ENCODE measurements at places on chromosomes 5 and 9.

- peak; percentile 79 for DNase-seq
Measured at GRCh38 chr5:109408991-109409843, 557 bp downstream of the PJA2 start.

DNA sequence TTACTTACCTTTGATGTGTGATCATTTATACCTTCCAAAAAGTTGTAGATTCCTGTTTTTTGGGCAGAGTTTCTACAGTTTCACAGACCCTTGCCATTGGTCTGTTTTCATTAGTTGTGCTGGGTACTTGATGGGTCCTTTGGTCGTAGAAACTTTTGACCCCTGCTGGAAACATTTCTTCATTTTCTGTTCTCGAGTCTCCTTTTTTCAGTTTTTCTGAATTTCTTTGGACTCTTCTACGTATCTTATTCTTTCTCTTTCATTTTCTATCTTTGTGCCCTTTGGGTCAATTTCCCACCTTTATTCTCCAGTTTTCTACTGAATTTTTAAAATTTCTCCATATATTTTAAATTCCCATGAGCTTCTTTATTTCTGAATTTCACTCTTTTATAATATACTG lies 16.7 kb downstream of the AP3S1 start:
- no peak for DNase-seq

DNA sequence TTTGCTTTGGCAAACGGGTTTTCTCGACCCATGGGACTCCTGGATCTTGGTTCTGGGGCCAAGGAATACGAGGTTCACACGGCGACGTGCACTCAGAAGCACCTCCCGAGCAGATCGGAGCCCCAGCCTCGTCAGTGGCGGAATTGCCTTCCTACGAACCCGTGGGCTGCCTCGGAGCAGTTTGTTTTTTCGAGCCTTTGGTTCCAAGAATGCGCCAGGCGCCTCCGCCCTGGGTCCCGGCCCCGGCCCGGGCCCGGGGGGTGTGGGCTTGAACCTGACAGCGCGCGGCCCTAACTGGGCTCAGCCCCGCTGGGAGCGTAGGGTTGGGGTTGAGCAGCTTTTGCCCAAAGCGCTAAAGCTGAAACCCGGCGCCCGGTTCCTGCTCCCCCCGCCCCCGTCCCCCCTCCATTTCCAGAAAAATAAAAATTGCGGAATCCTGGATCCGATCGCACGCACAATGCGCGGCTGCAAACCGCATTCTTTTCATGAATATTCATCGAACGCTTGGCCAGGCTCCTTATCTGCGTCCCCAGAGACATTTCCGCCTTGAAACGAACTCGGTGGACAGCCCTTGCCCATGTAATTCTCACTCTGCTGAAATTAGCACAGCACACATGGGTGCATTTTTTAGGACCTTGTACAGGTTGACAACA lies 1.0 kb downstream of the BASP1 start:
- no peak for DNase-seq

- peak; percentile 59 for DNase-seq
Measured at GRCh38 chr9:128026255-128026772, 40.8 kb downstream of the NAIF1 start.

- DNase-seq: no peak
Measured at GRCh38 chr9:93094658-93095204, 1.3 kb upstream of the CARD19 start.

DNA sequence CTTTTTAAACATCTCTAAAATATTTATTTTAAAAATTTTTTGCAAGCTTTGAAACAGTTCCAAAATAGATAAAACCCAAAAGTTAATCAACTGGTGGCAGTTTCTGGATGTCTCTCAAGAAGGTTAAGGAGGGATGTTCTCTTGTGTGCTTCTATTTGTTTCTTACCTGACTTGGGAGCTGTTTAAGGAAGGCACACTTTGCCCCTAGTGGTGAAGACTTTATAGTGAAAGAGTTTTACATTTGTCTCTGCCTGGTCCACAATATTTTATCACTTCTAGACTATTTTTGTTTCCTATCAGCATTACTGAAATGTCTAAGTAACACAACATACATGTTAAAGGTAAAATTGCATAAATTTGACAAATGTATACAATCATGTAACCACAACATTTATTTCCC lies 552.8 kb downstream of the SEMA5A start:
- DNase-seq: no peak

DNA sequence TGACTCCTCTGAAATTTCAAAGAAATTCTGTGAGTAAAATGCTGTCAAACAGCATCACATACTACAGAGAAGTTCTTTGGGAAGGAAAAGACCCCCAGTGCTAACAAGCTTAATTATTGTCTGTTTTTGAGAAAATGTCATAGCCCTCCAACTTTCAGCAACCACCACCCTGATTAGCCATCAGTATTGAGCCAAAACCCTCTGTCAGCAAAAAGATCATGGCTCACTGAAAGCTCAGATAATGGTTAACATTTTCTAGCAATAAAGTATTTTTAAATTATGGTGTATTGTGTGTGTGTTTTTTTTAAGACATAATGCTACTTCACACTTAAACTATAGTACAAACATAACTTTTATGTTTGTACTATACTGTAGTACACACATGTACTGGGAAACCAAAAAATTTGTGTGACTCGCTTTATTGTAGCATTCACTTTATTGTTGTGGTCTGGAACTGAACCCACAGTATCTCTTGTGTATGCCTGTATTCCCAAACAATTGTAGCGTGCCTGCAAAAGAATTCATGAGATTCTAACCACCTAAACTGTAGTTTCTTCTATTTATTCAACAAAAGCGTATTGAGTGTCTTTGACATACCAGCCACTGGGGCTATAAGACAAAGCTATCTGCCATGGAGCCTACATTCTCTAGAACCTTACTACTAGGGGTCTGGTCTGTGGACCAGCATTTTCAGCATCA lies 31.6 kb downstream of the TLE4 start:
- no peak for DNase-seq

DNA sequence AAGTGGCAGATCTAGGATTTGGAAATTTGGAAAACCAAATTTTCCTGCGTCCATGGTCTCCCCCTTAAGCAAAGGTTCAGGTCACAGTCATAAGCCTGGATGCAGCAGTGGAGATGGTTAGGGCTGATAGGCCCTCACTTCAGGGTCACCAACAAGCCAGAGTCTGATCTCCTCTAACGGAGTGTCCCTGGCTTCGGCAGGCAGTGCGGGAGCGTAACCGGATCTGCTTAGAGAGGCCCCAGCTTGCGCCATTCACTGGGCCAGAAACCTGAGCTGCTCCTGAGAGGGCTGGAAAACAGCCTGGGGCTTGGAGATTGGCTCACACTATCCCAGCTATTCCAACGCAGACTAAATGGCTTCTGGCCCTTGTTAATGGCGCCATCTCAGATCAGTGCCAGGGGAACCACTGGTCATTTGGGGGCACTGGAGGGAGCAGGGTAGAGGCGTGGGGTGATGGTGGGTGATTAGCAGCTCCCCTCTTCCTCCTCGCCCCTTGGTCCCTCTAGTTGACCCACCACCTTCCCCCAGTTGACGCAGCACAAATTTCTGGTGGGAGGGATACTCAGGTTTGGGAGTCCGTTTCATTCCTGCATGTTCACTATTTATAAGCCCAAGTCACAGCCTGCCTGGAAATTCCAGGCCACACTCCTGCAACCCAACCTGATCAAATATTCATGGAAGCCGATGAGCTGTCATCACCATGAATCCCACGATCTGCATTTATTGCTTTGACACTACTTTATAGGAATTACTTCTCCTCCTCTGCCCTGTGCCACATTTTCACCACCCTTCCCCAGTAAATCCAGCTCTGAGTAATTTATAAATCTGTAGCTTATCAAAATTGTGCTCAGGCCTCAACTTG lies 134.6 kb upstream of the CPEB4 start:
- DNase-seq: no peak

DNA sequence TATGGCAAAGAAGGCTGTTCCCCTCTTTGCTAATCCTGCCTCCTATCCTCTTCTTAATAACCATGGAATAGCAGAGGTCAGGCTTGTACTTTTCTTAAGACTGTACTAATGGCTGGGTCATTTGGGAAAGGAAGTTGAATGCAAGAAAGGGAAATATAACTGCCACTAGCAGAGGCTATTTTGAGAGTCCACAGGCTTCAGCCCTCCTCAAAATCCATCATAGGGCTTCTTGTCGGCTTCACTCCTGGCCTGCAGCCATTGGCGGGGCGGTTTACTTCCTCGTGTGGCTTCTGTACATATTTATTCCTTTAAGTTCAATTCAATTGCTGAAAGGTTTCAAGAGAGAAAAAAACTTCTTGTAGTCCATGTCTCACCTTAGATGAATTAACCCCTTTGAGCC lies 2.8 kb upstream of the PARP8 start:
- no peak for DNase-seq

- no peak for DNase-seq
Measured at GRCh38 chr5:167565189-167565954, 726.1 kb upstream of the WWC1 start.

- DNase-seq: no peak
Measured at GRCh38 chr9:134939080-134939733, 21.5 kb upstream of the FCN1 start.

DNA sequence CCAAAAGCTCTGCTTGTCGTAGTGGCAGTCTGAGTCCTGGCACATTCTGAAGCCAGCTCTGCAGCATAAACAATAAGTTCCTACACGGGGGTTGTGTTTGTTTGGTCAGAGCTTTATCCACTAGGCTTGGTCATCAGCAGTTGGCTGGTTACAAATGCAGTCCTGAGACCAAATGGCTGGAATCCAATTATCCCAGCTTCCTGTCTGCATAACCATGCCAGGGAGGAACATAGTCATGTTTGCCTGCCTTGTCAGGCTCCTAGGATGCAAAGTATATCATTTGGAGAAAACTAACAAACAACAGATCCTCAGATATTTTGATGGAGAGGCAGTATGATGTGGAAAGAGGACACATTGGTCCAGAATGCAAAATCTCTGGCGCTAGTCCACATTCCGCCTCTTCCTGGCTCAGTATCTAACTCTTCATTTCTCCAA lies 85.8 kb downstream of the FBXO38 start:
- no peak for DNase-seq
